T-helper 2 cell (primary cell): ENCODE measurements at places on chromosomes 2 and 18.

GRCh38 chr2:199902486-199903110 is 8.5 kb upstream of the C2orf69 start:
- DNase-seq, result no peak

GRCh38 chr2:10035633-10036032 is 7.7 kb upstream of the KLF11 start:
- DNase-seq, result no peak

- no peak for DNase-seq
Observed at GRCh38 chr2:105039559-105039958, 1.7 kb downstream of the MRPS9 start.

DNA sequence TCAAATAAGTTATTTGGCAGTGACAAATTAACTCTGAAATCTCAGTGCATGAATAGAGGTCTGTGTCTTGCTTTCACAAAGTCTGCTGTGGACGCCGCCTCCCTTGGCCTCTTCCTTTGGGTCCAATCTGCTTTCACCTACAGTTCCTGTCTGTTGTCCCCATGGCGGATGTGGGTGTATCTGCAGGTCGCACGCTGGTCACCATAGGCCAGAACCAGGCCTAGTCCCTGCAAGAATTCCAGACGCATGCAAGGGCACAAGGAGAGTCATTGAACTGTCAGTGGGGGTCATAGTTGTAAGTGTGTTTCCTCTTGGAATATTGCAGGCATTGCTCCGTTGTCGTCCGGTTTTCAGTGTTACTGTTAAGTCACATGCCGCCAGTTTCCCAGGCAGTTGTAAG is 7.4 kb downstream of the SOCS6 start:
- DNase-seq, result no peak

GRCh38 chr2:193141-193671 is 70.6 kb downstream of the SH3YL1 start:
- DNase-seq, result no peak

DNA sequence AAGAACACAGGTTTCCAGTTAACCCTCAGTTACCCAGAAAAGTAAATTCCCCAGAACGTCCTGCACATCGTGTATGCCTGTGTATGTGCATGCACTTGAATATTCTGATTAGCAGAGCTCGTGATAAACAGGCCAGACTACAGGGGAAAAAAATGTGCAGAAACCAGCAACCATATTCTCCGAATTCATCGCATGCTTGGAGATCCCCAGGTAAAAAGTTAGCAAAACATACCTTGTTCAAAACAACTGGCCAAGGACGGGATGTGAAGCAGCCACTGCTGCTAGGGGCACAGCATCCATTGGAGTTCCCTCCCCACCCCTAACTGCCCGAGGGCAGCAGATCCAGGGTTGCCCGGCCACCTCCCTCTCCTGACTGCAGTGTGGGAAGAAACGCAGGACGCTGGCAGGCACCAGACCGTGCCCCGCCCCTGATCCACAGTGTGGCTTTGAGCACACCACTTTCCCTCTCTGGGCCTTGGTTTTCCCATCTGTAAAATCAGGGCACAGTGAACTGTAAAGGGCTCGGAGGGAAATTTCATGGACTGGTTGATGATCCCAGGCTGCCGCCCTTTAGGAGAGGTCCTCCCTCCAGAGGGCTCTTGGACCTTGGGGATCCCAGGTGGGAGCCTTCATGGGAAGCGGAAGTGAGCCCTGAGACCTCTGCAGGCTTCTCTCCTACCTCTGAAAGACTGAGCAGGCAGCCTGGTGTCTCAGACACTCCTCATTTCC is 11.9 kb upstream of the ARID5A start:
- no peak for DNase-seq

DNA sequence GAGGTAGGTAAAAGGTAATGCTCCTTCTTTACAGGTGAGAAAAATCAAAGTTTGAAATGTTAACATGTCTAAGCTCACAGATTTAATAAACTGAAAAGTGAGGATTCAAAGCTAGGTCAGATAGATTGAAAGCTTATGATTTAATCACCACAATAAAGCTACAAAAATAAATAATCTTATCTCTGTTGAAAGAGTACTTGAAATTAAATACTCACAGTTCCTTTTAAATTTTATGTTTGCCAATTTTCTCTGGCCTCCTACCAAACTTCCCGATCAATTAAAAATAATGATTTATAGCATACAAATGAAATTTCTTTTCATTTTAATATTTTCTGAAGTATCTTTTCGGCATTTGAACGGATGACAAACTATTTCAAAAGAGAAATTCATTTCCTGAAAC is 77.3 kb downstream of the GAREM1 start:
- no peak for DNase-seq

DNA sequence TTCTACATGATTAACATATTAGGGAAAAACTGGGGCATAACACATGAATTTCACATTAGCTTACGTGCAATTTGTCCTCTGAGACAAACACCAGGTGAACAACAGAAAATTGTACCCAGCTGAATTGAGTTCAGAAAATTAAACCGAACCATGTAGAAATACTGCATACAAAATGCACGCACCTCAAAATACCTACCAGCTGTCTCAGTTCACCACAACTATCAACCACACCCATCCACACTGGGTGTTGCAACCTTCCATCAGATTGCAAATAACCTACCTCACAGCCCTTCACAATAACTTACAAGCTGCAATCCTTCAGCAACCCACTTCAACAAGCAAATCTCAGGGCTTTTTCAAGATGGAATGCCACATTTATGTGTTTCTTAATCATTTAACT is 55.9 kb downstream of the UNC50 start:
- DNase-seq, result peak; percentile 16

DNA sequence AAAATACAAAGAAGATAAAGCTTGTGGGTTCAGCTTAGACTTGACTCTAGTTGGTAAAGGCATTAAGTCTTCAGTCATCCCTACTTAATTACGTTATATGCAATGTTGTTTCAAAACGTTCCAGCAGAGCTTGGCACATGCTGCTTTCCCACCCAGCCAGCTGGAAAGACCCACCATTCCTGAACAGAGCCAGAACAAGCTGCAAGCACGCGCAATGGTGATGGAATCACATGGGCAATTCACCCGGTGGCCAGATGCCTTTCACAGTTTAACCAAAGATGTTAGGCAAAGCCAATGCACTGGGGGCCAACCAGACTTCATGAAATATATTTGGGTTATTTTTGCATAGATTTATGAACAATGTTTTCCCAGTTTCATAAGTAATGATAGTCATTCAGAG is 123.4 kb upstream of the CDH20 start:
- DNase-seq, result no peak

DNA sequence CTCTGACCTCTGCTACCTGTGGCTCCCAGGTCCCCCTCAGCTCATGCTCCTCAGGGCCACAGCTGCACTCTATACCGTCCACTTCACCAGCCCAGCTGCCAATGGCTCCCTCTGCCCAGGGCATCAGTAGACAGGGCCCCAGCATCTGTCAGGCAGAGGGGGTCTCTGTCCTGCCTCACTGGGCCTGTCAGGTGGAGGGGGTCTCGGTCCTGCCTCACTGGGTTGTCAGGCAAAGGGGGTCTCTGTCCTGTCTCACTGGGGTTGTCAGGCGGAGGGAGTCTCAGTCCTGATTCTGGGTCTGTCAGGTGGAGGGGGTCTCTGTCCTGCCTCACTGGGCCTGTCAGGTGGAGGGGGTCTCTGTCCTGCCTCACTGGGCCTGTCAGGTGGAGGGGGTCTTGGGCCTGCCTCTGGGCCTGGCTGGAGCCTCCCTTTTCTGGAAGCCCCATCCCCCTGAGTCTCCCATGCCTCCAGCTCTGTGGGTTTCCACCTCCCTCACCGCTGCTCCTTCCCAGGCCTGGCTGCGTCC is 19.9 kb downstream of the SNORC start:
- no peak for DNase-seq

- DNase-seq, result no peak
Observed at GRCh38 chr2:120323807-120324399, 22.0 kb upstream of the INHBB start.

DNA sequence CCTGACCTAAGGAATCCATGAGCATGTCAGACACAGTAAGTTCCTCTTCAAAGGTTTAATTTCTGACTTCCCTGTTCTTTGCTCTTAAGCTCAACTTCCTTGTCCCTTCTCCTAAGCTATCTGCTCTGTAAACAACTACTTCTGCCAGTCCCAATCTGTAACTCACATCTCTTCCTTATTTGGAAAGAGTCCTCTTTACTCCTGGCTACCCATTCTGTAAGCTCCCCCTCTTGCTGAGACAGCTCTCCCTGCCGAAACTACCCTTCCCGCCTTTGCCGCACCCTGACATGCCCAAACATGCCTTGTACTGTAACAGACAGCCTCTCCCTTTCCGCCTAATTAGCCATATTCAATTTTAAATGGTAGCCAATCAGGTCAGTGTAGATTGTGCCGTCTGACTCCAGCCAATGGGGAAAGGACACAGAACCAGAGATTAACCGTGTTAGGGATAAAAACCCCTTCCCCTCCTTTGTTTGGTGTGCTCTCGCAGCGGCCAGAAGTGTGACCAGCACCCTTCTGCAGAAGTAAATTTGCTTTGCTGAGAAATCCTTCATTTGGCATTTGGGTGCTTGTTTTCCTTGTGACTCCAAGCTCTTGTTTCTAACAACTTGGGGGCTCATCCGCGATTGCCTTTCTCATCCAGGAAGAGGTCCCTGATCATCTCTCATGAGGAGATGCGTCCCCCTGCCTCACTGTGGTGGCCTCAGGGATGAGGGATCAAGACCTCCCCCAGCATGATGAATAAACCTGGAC is 49.0 kb downstream of the PIAS2 start:
- DNase-seq, result no peak

GRCh38 chr18:47265197-47265596 is 13.7 kb upstream of the SKOR2 start:
- DNase-seq, result no peak

- DNase-seq, result no peak
Observed at GRCh38 chr2:72114693-72115051, 33.0 kb downstream of the CYP26B1 start.

- no peak for DNase-seq
Observed at GRCh38 chr2:46720592-46721185, 194.9 kb downstream of the MCFD2 start.

- DNase-seq, result no peak
Observed at GRCh38 chr2:217992061-217992460, 10.7 kb downstream of the TNS1 start.

DNA sequence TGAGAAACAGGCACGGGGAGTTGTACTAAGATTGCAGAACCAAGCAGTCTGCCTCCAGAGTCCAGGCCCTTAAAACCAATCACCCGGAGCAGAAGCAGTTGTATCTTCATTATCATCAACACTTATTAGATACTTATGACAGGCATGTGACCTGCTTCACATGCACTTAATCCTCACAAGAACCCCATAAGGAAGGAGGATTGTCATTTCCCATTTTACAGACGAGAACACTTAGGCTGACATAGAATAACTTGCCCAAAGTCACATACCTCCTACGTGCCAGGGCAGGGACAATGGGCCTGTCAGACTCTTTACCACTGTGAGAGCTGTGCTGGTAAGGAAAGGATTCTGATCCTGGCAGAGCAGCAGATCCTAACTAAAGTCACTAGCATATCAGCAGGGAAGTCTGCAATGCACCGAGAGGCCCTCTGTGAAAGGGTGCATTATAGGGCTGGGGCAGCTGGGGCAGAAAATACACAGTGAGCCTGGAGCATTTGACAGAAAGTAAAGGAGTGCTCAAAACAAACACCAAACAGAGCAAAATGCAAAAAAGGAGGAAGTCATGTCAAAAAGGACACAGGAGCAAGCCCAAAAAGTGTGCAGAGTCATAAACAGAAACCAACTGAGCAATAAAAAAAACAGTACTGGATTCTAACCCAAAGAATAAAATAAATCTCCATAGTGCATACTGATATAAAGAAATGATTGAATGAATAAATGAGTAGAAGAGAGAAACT is 55.9 kb upstream of the SP3 start:
- DNase-seq, result no peak

DNA sequence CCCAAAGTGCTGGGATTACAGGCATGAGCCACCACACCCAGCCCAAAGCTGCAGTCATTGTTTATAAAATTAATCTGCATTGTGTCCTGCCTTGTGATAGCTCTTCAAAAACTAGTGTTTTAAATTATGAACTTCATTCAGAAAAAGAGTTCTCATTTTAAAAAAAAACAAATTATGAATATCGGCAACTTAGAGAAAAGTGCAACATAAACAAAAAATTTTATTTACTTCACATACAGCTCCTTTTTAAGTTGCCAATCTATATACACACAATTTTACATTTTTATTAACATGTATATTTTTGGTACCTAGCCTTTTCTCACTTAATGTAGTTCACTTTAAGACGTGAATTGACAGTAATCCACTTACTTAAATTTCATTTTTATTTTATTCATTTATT is 46.9 kb downstream of the GEMIN6 start:
- DNase-seq, result no peak

DNA sequence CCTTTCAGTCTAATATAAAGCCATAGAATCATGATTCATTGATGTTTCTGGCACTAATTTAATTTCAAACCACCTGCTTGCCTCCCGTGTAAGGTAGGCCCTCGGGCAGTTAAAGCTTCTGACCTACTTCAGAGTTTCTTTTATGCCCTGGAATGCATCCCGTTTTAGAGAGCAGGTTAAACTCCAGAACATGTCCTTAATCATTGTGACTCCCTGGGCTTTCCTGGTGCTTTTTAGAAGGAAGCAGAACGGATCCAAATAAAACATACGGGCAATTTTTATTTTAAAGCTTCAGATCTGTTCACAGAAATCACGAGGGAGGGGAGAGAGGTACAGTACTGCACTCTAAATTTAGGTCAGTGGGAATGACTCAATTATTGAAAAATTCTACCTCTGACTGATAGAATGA is 134.8 kb downstream of the GCA start:
- no peak for DNase-seq

DNA sequence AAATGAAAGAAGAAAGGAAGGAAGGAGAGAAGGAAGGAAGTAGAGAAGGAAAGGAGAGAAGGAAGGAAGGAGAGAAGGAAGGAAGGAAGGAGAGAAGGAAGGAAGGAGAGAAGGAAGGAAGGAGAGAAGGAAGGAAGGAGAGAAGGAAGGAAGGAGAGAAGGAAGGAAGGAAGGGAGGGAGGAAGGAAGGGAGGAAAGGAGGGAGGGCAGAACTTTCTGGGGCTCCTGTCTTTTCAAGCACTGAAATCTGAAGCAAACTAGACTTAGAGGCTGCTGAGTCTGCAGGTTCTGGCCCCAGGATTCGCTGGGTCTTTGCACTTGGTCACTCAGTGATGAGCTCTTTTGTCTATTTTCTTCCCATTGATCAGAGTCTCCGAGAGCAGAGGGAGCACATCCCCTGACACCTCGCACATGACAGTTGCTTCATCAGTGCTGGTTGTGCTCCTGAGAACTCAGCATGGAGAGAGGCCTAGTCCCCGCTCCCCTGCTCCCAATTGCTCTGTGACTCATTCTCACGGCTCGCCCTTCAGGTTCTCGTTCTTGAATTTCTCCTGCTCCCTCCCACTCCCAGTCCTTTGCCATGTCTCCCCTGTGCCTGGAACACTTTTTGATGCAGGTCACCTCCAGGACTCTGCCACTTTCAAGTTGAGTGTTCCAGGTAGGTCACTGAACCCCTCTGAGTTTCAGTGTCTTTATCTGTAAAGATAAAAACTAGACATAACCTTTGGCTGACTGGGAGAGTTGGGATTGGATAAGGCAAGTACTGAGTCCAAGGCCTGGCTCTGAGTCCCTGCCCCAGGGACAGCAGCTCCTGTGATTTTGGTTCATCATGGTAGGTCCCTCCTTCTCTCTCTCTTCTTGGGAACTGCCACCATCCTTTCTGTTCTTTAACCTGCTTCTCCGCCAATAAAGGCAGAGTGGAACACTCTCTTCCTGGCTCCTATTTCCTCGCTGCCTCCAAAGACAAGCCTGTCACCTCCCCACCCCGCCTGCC is 55.2 kb downstream of the TNP1 start:
- no peak for DNase-seq
